Lung (tissue), 17 donors: ENCODE measurements at places on chromosomes 6 and 20. TPM values are rescaled to one million over a fixed set of nuclear protein-coding genes. Genes with fewer than 3 reads are reported as not detected.

IMPG1 gene
- total RNA-seq, result not detected

DEFB126 gene
- total RNA-seq, result not detected

ADAM33 gene
- 9.6 TPM for total RNA-seq

TBXT gene
- not detected for total RNA-seq

GRCh38 chr6:161660666-161661571 lies 387.1 kb upstream of the AGPAT4 start:
- no peaks in the 10 kb centered on the region for H3K27me3 ChIP-seq
- no peaks in the 10 kb centered on the region for H3K36me3 ChIP-seq
- H3K27ac ChIP-seq, result no peak overlapping the region
- no peak for DNase-seq

GRCh38 chr6:4460586-4461475 lies 315.4 kb upstream of the CDYL start:
- peak; percentile 57 for DNase-seq
- H3K4me1 ChIP-seq, result no peaks in the 10 kb centered on the region
- H3K4me3 ChIP-seq, result no peak overlapping the region
- H3K27ac ChIP-seq, result no peak overlapping the region
- no peaks in the 10 kb centered on the region for H3K27me3 ChIP-seq

GRCh38 chr6:21846541-21847451 lies 253.2 kb downstream of the SOX4 start:
- H3K4me3 ChIP-seq, result no peak overlapping the region
- no peak overlapping the region for H3K27ac ChIP-seq
- no peaks in the 10 kb centered on the region for H3K27me3 ChIP-seq
- no peaks in the 10 kb centered on the region for H3K36me3 ChIP-seq
- DNase-seq, result peak; percentile 72

GRCh38 chr6:157110607-157111006 lies 212.7 kb downstream of the TMEM242 start:
- no peaks in the 10 kb centered on the region for H3K27me3 ChIP-seq
- no peaks in the 10 kb centered on the region for H3K36me3 ChIP-seq
- no peaks in the 10 kb centered on the region for H3K4me1 ChIP-seq
- no peak overlapping the region for H3K4me3 ChIP-seq
- no peak overlapping the region for H3K27ac ChIP-seq

DNA sequence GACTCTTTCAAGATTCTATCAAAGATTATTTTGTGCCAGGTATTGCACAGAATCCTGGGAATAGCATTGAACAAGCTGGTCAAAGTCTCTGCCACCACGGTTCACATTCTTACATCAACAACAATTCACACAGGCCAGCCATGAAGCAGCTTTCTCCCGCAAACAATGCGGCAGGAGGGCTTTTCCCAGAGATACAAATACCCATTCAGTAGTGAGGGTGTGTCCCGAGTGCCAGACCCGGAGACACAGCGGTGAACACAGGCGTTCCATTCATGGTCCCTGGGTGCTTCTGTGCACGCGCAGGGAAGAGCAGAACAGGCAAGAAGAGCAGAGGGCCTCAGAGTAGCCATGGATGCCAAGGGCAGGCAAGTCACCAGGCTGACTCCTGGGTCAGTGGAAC lies 83.3 kb upstream of the PDE10A start:
- no peaks in the 10 kb centered on the region for H3K27me3 ChIP-seq
- DNase-seq, result no peak
- H3K4me1 ChIP-seq, result no peaks in the 10 kb centered on the region
- no peaks in the 10 kb centered on the region for H3K36me3 ChIP-seq
- no peak overlapping the region for H3K4me3 ChIP-seq

- H3K36me3 ChIP-seq, result peaks cover 42% of the 10 kb centered on the region
- H3K4me3 ChIP-seq, result no peak overlapping the region
- no peak overlapping the region for H3K27ac ChIP-seq
- H3K4me1 ChIP-seq, result no peaks in the 10 kb centered on the region
Measured at GRCh38 chr6:170402318-170403040, 95.9 kb downstream of the FAM120B start.

- H3K36me3 ChIP-seq, result no peaks in the 10 kb centered on the region
- no peak overlapping the region for H3K4me3 ChIP-seq
- no peak overlapping the region for H3K27ac ChIP-seq
- H3K4me1 ChIP-seq, result no peaks in the 10 kb centered on the region
- no peaks in the 10 kb centered on the region for H3K27me3 ChIP-seq
- no peak for DNase-seq
Measured at GRCh38 chr20:63112491-63113219, 103.3 kb downstream of the YTHDF1 start.

- H3K27ac ChIP-seq, result no peak overlapping the region
- no peak for DNase-seq
- no peaks in the 10 kb centered on the region for H3K36me3 ChIP-seq
Measured at GRCh38 chr6:47302043-47302442, 7.7 kb downstream of the TNFRSF21 start.

DNA sequence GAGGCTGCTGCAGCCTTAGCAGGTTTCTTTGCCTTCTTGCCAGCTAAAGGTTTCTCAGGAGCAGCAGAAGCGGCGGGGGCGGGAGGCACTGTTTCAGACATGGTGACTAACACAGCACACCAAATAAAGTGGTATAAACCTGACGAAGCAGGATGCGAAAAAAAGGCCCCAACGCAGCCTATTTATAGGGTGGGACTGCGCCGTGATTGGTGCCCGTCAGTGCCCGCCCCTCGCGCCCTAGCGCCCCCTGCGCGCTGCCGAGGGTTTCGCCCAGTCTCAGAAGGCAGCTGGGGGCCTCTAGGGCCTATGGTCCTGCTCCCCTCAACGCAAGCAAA lies 55.0 kb downstream of the TRIM38 start:
- DNase-seq, result peak; percentile 94
- H3K4me1 ChIP-seq, result no peaks in the 10 kb centered on the region
- peak overlapping the region; percentile 4 for H3K4me3 ChIP-seq
- no peaks in the 10 kb centered on the region for H3K36me3 ChIP-seq
- H3K27me3 ChIP-seq, result no peaks in the 10 kb centered on the region
- H3K27ac ChIP-seq, result peak overlapping the region; percentile 72

DNA sequence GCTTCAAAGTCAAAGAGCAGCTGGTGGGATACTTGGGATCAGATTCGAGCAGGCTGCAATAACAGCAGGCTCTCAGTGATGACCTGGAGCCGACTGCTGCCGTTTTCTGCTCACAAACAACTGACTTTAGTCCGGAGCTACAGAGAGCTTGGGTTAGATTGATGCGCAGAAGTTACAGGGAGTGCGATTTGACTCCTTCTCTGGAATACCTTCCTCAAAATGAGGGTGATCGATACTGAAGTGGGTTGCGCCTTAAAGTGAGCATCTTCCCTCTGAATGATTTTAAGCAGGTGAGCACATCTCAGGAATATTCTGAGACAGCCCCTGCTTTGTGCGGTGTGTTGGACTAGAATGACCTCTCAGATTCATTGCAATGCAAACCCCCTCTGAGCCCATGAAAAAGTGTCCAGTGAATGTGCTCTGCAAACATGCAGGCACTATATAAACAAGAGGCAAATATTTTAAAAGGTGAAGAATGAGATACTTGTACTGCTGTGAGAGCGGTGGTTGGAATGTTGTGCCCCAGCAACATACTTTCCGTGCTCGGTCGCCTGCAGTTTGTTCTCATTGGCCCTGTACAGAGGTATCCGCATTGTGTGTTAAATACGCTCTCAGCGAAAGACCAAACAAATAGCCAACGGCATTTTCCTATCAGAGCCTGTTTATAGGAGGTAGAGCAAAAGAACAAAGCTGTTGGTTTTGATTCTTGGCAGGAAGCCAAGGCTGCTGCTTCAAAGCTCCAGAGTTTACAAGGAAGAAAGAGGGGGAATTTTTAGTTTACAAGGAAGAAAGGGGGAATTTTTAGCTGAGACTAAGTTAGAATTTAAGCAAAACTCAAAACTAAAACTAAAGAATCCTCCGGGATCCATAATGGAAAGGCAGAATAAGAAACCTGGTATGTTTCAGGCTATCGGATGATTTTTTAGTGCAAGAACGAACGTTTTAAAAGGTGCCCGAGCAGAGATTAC lies 67.7 kb downstream of the PHACTR2 start:
- no peaks in the 10 kb centered on the region for H3K27me3 ChIP-seq
- no peak overlapping the region for H3K4me3 ChIP-seq
- no peaks in the 10 kb centered on the region for H3K36me3 ChIP-seq
- H3K27ac ChIP-seq, result no peak overlapping the region
- DNase-seq, result peak; percentile 91
- peaks cover 15% of the 10 kb centered on the region for H3K4me1 ChIP-seq

GRCh38 chr6:85544776-85545175 lies 48.9 kb downstream of the SNX14 start:
- no peak for DNase-seq
- H3K27ac ChIP-seq, result no peak overlapping the region
- no peaks in the 10 kb centered on the region for H3K27me3 ChIP-seq
- H3K36me3 ChIP-seq, result peaks cover 11% of the 10 kb centered on the region
